Spleen (tissue), 13 donors: ENCODE measurements at places on chromosomes 5 and 9. TPM values are rescaled to one million over a fixed set of nuclear protein-coding genes. Genes with fewer than 3 reads are reported as not detected.

Gene CCL27
- total RNA-seq: 0.70 TPM

Gene MEF2C
- total RNA-seq: 94.4 TPM

Gene MLANA
- total RNA-seq: not detected

Gene PCDHGB7
- 5.7 TPM for total RNA-seq

Gene PCDHA5
- not detected for total RNA-seq

Gene SLC34A3
- total RNA-seq: not detected

Gene CLIC3
- total RNA-seq: 5.5 TPM

Gene NOP16
- 17.5 TPM for total RNA-seq

Gene CBY3
- not detected for total RNA-seq

GRCh38 chr9:129100383-129101169 lies 10.0 kb downstream of the CRAT start:
- H3K36me3 ChIP-seq: peaks cover 13% of the 10 kb centered on the region
- H3K4me3 ChIP-seq: no peak overlapping the region
- no peaks in the 10 kb centered on the region for H3K27me3 ChIP-seq
- H3K4me1 ChIP-seq: no peaks in the 10 kb centered on the region
- no peak overlapping the region for H3K27ac ChIP-seq

- H3K4me1 ChIP-seq: no peaks in the 10 kb centered on the region
- H3K27me3 ChIP-seq: no peaks in the 10 kb centered on the region
- no peak overlapping the region for H3K27ac ChIP-seq
- peaks cover 21% of the 10 kb centered on the region for H3K36me3 ChIP-seq
These were observed 75.4 kb upstream of the RAPGEF6 start for GRCh38 chr5:131710391-131710790.

DNA sequence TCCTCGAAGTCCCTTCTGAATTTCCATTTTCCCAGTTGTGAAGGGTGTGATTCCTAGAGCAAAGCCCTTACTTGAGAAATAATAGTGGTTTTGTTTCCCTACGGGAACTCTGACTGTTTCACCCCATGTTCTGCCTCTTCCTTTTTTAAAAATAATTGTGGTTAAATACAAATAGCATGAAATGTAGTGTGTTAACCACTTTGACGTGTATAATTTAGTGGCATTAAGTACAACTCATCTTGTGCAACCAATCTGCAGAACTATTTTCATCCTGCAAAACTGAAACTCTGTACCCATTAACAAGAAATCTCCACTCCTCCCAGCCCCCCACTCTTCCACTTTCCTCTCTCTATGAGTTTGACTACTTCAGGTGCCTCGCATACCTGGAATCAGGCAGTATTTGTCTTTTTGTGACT lies 35.6 kb upstream of the HAND1 start:
- no peaks in the 10 kb centered on the region for H3K4me1 ChIP-seq
- H3K4me3 ChIP-seq: no peak overlapping the region
- H3K27me3 ChIP-seq: peaks cover 6% of the 10 kb centered on the region
- H3K36me3 ChIP-seq: no peaks in the 10 kb centered on the region
- H3K27ac ChIP-seq: no peak overlapping the region

GRCh38 chr9:91426123-91426745 lies 2.6 kb upstream of the NFIL3 start:
- H3K4me3 ChIP-seq: no peak overlapping the region
- no peaks in the 10 kb centered on the region for H3K36me3 ChIP-seq
- no peak for DNase-seq
- peaks cover 4% of the 10 kb centered on the region for H3K27me3 ChIP-seq
- peak overlapping the region; percentile 99 for H3K27ac ChIP-seq

- H3K27ac ChIP-seq: no peak overlapping the region
- H3K36me3 ChIP-seq: no peaks in the 10 kb centered on the region
- no peak overlapping the region for H3K4me3 ChIP-seq
These were observed 7.2 kb downstream of the ISOC1 start for GRCh38 chr5:129101794-129102193.

DNA sequence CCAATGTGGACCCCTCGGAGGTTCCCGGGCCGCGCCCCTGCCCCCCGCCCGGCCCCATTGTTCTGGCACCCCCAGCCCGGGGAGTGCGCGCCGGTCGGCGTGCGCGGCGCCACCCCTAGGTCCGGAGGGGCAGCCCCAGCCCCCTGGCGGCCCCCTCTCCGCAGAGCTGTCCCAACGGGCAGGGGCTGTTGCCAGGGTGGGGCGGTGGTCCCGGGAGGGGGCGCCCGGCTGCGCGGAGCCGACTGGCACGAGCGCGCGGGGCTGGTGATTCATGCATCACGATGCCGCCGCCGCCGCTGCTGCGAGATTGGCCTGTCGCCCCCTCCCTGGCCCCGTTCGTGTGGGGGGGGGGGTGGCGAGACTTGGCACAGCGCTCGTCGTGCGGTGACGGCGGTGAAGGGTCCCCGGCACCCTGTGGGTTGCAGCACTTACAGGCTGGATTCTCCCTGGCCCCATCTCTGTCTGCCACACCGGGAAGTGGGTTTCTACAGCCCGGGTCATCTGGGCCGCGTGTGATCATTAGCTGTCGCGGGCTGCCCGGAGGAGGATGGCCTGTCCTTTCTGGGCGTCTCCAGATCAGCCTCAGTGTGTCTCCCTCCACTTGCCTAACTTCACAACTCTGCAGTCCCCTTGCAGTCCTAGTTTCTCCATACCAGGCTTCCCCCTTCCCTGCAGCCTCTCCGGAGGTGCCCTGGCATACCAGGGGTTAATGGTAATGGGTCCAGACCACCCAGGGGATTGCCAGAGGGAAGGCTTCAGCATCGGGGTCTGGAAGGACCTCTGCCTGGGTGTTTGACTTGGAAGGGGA lies 858 bp downstream of the NCS1 start:
- no peaks in the 10 kb centered on the region for H3K27me3 ChIP-seq
- peaks cover 15% of the 10 kb centered on the region for H3K4me1 ChIP-seq
- DNase-seq: no peak
- H3K27ac ChIP-seq: no peak overlapping the region

- no peak overlapping the region for H3K27ac ChIP-seq
- H3K4me1 ChIP-seq: no peaks in the 10 kb centered on the region
- DNase-seq: no peak
- no peaks in the 10 kb centered on the region for H3K27me3 ChIP-seq
- no peak overlapping the region for H3K4me3 ChIP-seq
These were observed 201.6 kb upstream of the PAPPA start for GRCh38 chr9:115951977-115952376.

DNA sequence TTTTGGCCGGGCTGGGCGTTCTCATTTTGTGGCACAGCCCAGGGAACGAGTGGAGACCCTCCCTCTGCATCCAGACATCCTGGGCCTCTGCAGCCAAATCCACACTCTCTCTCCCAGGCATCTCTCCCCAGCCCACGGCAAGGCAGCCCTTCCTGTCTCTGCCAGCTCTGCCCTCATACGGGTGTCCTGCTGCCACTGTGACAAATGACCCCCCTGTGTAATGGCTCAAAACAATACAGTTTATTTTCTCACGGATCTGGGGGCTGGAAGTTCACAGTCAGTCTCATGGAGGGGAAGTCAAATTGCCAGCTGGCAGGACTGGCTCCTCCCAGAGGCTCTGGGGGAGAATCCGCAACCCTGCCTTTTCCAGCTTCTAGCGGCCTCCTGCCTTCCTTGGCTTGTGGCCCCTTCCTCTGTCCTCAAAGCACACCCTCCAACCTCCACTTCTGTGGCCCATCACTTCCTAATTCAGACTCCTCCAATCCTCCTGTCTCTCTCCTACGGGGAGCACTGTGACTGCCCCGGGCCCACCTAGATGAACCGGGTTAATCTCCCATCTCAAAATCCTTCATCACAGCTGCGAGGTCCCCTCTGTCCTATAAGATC lies 70.2 kb upstream of the COL5A1 start:
- H3K27me3 ChIP-seq: peaks cover 8% of the 10 kb centered on the region
- no peaks in the 10 kb centered on the region for H3K36me3 ChIP-seq
- no peaks in the 10 kb centered on the region for H3K4me1 ChIP-seq
- no peak for DNase-seq
- H3K27ac ChIP-seq: no peak overlapping the region

DNA sequence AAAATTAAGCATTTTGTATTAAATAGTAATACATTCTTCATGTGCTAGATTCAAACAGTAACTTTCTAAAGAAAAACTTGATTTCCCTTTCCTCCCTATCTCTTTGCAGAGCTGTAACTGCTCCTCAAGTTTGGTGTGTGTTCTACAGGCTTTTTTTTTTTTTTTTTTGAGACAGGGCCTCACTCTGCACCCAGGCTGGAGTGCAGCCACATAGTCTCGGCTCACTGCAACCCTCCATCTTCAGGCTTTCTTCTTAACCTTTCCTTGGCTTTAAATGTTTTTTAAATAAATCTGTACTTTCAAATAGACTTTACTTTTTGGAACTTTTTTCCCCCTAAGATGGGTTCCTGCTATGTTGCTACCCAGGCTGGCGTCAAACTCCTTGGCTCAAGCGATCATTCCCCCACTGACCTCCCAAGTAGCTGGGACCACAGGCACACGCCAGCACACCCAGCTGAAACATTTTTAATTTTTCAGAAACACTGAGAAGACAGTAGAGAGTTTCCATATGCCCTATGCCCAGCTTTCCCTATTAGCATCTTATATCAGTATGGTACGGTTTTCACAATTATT lies 9.1 kb downstream of the NDFIP1 start:
- H3K36me3 ChIP-seq: peaks cover 15% of the 10 kb centered on the region
- H3K4me1 ChIP-seq: peaks cover 68% of the 10 kb centered on the region
- no peaks in the 10 kb centered on the region for H3K27me3 ChIP-seq
- DNase-seq: no peak
- H3K27ac ChIP-seq: no peak overlapping the region

- no peaks in the 10 kb centered on the region for H3K4me1 ChIP-seq
- no peak overlapping the region for H3K4me3 ChIP-seq
- no peaks in the 10 kb centered on the region for H3K36me3 ChIP-seq
These were observed 458.0 kb upstream of the RIOK2 start for GRCh38 chr5:97641081-97641480.

DNA sequence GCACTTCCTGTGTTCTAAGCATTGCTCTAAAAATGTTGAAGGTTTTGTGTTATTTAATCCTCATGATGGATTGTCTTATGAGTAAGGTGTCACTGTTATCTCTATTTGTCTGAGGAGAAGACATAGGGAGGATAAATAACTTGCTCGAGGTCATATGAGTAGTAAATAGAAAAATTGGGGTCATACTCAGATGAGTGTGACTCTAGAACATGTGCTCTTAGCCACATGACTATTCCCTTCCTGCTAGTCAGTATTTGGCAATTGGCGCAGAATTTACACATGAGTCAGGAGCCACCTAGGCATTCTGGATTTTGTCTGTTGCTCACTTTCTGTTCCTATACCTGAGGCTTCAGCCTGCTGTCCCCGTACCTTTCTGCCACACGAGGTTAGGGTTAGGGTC lies 234.6 kb upstream of the CD180 start:
- no peaks in the 10 kb centered on the region for H3K27me3 ChIP-seq
- H3K27ac ChIP-seq: no peak overlapping the region
- DNase-seq: no peak
- no peak overlapping the region for H3K4me3 ChIP-seq
- no peaks in the 10 kb centered on the region for H3K36me3 ChIP-seq

DNA sequence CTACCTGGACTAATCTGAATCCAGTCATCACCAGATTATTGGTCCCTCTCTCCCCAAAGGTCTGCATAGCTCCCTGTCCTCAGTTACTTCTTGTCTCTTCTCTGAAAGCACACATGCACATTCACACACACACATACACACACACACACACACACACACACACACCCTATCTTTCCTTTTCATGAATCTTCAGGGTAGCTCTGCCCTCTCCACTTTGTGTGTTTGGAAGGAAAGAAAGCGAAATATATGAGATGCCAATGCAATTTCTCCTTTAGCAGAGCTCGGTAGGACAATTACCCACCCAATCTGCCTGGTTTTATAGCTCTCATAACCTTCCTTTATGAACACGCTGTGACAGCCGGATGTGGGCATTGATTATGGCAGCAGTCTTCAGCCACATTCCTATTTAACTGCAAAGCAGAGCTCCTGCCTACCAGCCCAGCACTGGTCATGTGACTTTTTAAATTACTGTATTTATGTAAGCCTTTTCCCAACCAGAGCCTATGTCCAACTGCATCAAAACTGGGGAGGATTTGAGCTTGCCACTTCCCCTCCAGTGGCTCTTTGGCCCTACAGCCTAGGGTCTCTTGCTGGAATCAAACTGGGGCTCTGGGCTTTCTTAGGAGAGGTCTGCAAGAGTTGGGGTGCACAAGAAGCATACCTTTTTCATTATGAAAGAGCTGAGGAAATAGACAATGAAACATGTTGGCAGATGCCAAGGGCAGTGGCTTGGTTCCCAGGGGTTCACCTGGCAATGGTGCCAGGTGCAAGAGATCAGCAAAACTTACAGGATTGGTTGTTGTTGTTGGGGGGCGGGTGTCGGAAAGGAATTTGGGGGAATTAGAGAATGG lies 20.8 kb upstream of the MATR3 start:
- H3K36me3 ChIP-seq: no peaks in the 10 kb centered on the region
- peaks cover 56% of the 10 kb centered on the region for H3K4me1 ChIP-seq
- H3K4me3 ChIP-seq: peak overlapping the region; percentile 66
- DNase-seq: no peak
- H3K27ac ChIP-seq: peak overlapping the region; percentile 84
- H3K27me3 ChIP-seq: no peaks in the 10 kb centered on the region

DNA sequence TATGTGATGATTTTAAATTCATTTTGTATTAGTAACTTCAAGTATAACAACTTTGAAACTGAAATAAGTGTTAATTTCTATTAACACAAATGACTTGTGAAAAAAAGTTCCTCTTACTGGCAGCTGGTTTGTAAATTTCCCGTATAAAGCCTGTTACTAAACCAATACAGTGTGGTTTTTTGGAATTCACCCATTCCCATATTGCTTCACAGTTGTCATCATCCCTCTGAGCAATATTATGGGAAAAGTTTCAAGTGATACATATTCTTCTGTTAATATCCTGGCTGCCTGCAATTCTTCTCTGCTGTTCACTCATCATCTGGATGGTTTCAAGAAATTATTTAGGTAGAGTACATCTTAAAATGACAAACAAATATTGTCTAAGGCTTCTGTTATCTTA lies 1185.1 kb upstream of the C9orf72 start:
- no peak for DNase-seq
- H3K36me3 ChIP-seq: no peaks in the 10 kb centered on the region
- H3K27ac ChIP-seq: no peak overlapping the region
- H3K27me3 ChIP-seq: no peaks in the 10 kb centered on the region

DNA sequence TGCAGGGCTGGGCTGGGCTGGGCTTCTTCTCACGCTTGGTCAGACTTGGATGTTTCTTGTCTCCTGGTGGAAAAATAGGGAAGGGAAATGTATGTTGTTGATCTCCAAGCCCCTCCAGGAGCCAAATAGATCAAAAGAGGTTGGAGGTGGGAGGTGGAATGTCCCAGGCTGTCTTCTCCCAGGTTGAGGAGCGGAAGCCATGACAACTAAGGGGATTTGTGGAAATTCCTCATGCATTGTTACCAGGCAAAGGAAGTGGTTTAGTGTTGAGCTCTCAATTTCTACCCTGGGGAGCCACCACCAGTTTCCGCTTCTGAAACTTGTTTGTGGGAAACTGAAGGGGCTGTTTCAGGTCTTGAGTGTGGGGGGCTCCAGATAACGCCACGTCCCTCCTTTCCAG lies 79.0 kb downstream of the SPRY4 start:
- H3K4me3 ChIP-seq: no peak overlapping the region
- no peaks in the 10 kb centered on the region for H3K36me3 ChIP-seq
- no peaks in the 10 kb centered on the region for H3K4me1 ChIP-seq
- no peak overlapping the region for H3K27ac ChIP-seq
- DNase-seq: no peak
